Stimulated activated CD8-positive, alpha-beta memory T cell treated with anti-CD3 and anti-CD28 coated beads, Interleukin-2, amount 100 ng/mL, for 1 hour (primary cell): ENCODE measurements at places on chromosomes 2 and 18.

GRCh38 chr2:140650825-140651224, 1480.0 kb downstream of the LRP1B start:
- no peak for DNase-seq

GRCh38 chr2:62265106-62265505, 69.2 kb downstream of the B3GNT2 start:
- DNase-seq, result no peak

DNA sequence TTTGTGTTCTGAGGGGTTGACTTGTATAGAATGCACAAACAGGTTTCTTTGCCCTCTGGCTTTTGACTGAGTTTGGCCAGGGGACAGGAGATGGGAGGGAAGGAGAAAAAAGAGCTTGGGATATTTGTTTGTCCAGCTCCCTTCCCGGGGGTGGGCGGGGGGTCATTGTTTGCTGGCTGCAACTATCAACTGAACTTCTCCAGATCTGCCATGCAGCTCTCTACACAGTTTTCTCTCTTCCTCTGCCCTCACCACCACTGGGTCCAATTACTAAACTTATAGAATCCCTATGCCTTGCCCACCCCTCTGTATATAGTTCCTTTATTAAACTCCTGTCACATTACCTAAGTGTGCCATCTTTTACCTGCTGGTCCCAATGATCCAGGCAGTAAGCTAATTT, 32.8 kb upstream of the CHN1 start:
- no peak for DNase-seq

DNA sequence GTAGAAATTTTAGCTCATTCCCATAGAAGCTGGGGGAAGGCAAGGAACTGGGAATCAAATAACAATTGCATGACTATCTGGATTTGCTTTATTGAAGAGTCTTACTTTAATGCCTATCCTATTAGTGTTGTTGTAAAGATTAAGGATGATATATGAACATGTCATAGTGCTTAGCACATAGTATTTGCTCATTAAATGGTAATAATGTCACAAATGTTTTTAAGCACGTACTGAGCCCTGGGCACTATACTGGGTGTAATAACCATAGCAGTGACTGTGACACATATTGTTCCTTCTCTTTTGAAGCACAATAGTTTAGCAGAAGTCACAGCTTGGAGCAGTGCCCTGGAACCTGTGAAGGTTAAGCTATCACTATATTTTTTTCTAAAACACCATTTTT, 47.2 kb upstream of the DTNB start:
- no peak for DNase-seq

DNA sequence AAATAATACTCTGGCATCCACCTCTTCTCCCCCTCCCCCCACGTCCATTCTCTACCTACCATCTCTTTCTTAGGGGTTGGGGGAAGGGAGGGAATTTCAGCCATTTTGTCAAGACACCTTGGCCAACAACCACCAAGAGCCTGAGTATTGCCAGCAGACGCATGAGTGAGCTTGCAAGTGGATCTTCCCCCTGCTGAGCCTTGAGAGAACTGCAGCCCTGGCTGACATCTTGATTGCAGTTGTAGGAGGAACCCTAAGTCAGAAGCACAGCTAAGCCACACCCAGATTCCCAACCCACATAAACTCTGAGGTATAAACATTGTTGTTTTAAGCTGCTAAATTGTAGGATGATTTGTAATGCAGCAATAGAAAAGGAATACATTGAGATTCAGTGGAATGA, 165.6 kb downstream of the TMEFF2 start:
- no peak for DNase-seq

GRCh38 chr18:73613706-73614340, 533.8 kb downstream of the FBXO15 start:
- DNase-seq, result no peak

DNA sequence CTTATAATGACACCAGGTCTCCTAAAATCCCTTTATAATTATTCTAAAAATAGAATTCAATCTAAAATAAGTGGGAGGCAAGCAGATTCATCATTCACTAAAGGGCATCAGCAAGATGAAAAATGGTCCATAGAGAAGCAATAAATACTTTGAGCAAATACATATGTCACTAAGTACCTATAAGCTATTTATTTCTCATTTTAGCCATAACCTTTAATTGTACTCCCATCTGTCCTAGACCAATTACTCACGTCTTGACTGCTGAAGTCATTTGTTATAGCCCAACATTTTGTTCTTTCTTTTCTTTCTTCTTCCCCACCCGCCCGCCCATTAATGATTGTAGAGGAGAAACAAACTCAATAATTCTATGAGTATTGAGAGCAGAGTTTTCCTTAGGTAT, 105.7 kb downstream of the MAP2 start:
- DNase-seq, result no peak
